NCI-H1105 (cell line): ENCODE measurements at places on chromosomes 12 and 14.

DNA sequence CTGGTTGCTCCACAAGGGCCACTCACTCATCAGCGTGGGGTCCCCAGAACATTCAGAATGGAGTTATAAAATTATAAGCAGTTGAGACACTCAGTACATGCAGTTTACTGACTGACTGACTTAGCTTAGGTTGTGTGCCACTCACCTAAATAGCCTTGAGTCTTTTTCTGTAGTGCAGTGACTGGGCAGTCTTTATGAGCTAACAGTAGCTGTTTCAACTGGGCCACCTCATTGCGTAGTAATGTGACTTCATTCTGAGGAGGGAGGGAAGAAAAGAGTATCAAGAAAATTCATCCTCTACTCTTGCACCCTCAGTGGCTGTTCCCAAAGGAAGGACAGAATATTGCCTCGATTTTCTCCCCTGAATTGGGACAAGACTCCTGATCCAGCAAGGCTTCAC, 15.8 kb upstream of the NPFF start:
- no peak for DNase-seq

- DNase-seq = no peak
Observed at GRCh38 chr12:102573237-102573636, 92.9 kb upstream of the IGF1 start.

DNA sequence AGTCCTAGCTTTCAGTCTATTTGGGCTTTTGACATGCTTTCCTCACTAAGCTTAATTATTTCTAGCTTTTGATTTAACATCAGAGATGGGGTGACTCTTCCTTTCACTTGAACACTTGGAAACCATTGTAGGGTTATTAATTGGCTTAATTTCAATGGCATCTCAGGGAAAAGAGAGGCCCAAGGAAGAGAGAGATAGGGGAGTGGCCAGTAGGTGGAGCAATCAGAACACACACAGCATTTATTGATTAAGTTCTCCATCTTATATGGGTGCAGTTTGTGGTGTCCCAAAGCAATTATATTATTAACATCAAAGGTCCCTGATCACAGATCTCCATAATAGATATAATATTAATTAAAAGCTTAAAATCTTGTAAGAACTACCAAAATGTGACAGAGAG, 1466.1 kb upstream of the SEL1L start:
- DNase-seq = no peak

GRCh38 chr12:54631988-54632728, 2.5 kb downstream of the LACRT start:
- DNase-seq = no peak

DNA sequence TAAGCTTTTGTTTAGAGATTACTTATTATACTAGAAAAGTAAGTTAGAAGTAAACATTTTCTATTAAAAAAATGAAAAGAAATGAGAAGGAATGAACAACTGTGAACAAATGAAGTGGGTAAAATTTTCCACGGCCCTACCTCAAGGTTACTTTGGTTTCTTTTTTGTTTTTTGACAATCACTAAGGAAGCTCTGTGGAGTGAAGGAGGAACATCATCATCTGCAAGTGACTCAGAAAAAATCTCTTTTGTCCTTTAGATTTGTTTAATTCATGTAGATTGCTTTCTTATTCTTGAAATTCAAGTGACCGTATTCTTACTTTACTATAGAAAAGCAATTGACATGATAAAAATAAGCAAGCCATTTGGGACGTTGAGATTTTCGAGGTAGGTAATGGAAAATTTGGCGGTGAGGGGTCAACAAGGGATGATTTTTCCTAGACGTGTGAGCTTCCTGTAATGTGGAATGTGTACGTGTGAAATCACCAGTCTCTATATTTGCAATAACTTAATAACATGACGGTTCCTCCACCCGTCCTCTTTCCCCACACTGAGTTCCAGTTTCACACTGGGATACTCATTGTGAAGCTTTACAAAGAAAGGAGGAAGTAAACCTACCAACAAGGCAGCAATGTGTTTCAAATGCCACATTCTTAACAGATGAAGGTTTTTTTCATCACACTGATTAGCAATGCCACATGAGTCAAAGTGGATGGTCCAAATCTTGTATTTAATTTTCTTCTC, 62.3 kb upstream of the EGLN3 start:
- no peak for DNase-seq

DNA sequence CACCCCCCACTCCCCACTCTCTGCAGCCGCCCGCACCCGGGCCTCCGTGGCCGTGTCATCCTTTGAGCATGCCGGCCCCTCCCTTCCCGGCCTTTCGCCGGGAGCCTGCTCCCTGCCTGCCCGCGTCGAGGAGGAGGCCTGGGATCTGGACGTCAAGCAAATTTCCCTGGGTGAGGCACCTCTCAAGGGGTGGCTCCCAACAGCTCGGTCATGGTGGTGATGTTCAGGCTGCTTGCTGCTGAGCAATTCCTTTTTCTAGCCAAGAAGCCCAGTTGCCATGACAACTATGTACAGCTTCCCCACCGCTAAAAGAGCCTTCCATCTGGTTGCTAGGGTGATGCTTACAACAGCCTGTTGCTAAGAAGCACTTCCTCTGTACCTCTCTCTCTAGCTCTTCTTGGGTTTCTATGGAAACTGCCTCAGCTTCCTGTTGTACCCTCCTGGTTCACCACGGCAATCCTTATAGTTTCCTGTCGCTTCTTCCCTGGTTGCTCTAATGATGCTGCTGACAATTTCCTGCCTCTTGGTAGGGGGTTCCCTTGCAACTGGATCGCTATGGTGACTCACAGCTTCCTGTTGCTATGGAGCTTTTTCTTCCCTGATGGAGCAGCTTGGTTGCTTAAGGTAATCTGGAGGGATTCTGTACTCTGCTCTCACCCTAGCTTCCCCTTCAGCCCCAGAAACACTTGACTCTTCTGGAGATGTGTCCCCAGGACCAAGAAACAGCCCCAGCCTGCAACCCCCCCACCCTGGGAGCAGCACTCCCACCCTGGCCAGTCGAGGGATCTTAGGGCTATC, 11.0 kb downstream of the ZNF219 start:
- DNase-seq = peak; percentile 67

- DNase-seq = no peak
Observed at GRCh38 chr14:99915305-99916090, 122.3 kb downstream of the EML1 start.

DNA sequence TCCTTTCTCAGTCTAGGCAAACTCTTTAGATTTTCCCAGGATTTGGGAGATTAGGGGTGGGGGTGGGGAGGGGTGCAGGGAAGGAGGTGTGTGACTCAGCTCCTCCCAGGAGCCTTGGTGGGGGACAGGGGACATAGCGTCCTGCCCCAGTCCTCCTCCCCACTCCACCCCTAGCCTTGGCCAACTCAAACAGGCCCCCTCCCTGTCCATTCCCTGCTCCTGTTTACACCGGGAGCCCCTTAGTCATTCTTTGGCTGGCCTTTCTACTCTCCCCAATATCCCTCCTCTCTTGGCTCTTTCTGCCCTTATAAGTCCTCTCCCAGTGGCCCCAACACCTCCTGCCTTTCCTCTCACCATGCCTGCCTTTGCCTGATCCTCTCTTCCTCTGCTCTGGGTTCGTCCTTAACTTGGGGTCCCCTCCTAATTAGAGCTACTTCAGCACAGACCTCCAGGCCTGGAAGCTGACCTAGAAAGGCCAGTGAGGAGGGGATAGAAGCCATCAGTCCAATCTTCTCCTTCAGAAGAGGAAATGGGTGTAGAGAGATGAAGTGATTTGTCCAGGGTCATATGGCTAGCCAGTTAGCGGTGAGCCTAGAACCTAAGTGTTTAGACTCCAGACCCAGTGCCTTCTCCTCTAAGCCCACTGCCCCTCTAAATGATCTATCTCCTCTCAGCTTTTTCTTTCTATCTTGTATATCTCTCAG, 2.3 kb upstream of the ITGA5 start:
- DNase-seq = no peak

DNA sequence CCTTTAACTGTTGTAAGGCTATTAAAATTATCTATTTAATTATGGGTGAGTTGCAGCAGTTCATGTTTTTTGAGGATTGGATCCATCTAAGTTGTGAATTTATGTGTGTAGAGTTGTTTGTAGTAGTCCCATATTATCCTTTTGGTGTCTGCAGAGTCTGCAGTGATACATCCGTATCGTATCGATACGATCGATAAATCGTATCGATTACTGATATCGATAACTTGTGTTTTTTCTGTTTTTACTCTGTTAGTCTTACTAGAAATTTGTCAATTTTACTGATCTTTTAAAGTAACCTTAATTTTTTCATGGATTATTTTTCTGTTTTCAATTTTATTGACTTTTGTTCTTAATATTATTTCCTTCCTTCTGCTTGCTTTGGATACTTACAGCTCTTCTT, 462.5 kb upstream of the SOX5 start:
- DNase-seq = no peak

DNA sequence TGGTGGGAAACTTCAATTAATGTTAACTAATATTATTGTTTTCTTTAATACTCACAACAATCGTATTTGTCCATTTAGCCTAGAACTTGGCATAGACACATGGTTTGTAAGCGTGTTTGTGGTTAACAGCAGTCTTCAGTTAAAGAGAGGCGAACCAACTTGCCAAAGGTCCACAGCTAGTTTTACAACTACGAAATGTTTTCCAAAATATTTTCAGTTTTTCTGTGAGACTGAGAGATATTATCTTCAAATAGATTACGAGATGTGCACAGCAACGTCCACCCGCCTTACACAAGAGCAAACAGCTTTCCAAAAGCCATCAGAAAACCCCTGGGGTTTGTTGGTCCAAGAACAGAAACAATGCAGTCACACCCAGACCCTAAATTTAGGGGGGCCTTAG, 58.6 kb upstream of the RASSF3 start:
- no peak for DNase-seq

- DNase-seq = peak; percentile 10
Observed at GRCh38 chr14:50342221-50343078, 30.3 kb downstream of the DMAC2L start.

DNA sequence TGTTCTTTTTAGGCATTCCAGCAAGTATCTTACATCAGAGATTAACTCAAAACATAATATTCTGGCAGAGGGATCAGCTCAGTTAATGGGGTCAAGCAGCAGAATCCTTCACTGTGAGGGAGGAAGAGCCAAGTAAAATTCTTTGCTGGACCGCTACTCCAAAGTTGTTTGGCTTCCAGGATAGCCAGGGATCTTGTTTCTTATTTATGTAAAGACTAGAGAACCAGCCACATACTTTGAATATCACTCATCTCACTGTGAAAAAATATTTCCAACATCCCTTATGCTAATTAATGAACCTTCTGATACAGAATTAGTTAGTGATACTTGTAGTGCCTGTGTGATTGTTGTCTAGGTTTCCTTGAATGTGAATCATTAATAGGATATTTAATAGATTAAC, 94.2 kb downstream of the PLEKHA5 start:
- DNase-seq = no peak

GRCh38 chr12:53299101-53299453, 418 bp upstream of the MYG1 start:
- no peak for DNase-seq
